ENCODE measurements at places on chromosomes 4 and X.
A peak's percentile ranks its signal among the peaks of the same experiment; 100 is the strongest.

GRCh38 chr4:20682853-20683252, 17.4 kb upstream of the PACRGL start:
- no peak for DNase-seq

DNA sequence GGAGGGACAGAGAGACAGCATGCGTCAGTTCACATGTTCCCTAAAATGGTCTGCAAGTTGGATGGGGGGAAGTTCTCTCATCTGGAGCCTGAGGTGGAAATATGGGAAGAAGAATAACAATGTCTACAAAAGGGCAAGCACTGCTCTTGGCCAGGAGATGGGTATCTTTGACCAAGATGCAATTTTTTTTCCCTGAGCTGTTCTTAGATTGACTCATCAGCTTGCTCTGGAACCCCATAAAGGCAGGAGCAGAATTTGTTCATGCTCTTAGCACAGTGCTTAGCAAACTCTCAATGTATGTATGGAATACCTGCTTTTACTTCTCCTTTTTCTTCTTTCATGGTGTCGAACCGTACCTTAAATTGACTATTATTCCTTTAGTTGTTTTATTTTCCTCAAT, 90.5 kb upstream of the ZNF827 start:
- DNase-seq, result no peak

GRCh38 chrX:30196322-30196721, 19.0 kb upstream of the MAGEB2 start:
- peak; percentile 4 for DNase-seq

DNA sequence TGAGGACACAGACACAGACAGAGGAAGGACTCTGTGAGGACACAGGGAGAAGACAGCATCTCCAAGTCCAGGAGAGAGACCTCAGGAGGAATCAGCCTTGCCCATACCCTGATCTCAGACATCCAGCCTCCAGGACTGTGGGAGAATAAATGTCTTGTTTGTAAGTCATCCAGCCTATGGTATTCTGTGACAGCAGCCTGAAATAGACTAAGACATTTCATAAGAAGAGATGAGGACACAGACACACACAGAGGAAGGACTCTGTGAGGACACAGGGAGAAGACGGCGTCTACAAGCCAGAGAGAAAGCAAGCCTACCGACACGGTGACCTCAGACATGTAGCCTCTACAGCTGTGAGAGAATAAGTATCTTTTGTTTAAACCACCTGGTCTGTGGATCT, 112.1 kb downstream of the DHRSX start:
- no peak for DNase-seq

GRCh38 chr4:173121076-173121561, 47.5 kb upstream of the GALNT7 start:
- DNase-seq, result peak; percentile 68

DNA sequence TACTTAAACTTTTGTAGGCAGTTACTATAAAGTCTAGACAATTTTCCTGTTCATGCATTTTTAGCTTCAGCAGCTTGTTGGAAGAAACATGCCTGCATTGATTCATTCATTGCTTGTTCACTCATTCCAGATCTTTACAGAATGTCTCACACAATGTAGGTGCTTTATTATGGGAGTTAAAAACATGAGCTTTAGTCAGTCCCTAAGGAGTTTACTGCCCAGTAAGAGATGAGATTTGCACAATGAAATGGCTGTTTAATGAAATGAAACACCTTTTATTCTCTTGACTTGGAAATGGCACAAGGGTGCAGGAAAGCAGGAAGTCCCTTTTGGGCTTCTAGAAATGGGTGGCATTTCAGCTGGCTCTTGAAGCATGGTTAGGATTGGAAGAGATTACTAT, 2.9 kb downstream of the NOCT start:
- peak; percentile 43 for DNase-seq

- no peak for DNase-seq
Observed at GRCh38 chrX:66005830-66006449, 33.9 kb downstream of the VSIG4 start.

DNA sequence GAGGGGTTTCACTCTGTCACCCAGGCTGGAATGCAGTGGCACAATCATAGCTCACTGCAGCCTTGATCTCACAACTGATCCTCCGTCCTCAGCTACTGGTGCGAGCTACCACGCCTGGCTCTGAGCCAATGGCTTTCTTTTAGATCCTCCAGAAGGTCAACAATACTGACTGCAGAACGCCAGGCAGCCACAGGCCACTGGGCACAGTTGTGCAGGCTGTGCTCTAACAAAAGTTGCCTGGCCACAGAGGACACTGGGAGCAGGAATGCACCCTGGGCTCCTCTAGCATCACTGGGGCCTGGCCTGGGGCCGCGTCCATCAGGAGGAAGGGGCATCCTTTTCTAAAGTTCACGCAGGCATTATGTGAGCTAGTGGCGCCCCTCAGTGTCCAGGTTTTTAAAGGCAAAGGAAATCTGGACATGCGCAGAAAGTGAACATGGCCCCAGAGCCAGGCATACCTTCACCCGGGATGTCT, 14.9 kb upstream of the PORCN start:
- peak; percentile 50 for DNase-seq

GRCh38 chr4:65665771-65666523, 4.3 kb downstream of the EPHA5 start:
- DNase-seq, result no peak
